ENCODE measurements at places on chromosomes 12 and 14. TPM values are rescaled to one million over a fixed set of nuclear protein-coding genes. Genes with fewer than 3 reads are reported as not detected.

GRCh38 chr12:96240656-96241055 is 46.5 kb downstream of the ELK3 start:
- no peak for DNase-seq

DNA sequence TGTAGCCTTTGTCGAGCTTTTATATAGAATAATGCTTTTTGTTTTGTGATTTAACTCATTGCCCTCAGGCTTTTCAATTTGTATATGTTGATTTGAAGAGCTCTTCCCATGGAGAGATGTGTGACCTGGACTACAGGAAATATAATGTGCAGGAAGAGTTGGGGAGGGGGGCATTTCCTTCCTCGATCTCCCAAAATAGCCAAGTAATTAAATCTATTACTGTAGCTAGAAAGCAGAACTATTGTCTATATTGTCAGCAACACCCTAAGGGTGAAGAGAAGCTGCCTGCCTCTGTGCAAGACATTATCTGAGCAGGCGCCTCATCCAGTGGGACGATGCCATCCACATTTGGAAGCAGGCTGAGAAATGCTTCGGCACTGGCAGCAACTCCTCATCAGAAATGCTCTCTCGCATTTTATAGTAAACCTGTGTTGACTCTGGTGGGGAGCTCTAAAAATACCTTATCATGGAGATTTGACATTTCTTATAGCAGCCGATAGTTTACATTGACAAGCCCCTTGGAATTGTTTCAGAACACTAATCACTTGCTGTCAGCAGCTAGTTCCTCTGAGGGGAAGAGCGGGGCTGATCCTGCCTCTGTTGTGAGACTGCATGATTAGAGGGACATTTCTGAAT is 392.5 kb upstream of the RGS6 start:
- DNase-seq, result no peak

Gene SELPLG
- total RNA-seq, result 0.58 TPM

DNA sequence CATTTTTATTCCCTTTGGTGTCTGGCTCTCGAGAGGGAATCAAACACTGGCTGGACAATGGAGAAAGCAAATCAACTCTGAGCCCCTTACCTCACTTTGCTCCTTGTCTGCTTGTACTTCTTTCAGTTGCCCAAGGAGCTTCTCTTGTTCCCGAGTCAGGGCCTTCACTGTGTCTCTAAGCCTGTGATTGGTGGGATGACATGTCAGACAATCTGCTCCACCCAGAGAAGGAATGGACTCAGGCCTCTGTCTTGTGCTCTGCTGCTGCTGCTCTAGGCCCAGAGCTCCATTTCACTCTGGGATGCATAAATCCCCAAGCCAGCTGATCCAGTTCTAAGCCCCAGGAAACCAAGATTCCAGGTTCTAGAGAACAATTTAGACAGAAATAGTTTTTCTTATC is 7.6 kb downstream of the CALCOCO1 start:
- DNase-seq, result no peak

DNA sequence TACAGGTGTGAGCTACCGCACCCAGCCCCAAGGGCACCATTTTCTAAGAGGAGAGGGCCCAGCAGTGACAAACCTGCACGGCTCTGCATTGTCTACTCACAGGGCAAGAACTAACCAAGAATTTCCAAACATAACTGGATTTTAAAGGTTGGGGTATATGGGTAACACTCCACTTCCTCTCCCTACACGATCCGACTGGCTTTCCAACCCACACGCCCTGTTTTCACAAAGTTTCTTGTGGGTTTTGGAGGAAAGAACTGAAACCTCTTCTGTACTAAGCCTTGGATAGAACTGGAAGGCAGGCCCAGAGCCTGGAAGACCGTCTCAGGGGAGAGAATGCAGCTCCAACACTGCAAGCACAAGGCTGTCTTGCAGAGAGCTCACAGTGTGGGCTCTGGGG is 24.9 kb downstream of the SNRNP35 start:
- DNase-seq, result no peak

DNA sequence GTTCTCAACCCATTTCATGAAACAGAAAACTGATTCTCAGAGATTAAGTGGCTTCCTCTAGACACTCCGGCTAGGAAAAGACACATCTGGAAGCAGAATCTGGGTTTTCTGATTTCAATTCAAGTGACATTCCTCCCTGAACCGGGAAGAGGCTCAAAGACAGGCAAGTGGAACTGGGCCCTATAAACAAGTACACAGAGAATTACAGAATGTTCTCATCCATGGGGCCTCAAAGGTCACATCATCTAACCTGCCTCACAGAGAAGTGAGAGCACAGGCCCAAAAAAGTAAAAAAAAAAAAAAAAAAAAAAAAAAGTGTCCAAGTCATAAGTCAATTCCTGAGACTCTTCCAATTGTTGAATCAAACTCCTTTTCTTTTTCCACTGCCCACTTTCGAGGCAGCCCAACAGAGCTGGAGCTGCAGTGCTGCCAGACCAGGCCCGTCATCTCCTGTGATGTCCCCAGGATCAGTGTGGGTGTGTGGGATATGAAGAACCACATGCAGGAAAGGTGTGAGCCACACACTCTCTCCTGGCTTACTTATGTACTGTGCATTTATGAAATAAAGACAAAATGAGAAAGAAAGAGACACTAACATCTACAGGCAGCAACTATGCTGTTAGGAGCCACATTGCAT is 2.8 kb upstream of the KRT1 start:
- no peak for DNase-seq

DNA sequence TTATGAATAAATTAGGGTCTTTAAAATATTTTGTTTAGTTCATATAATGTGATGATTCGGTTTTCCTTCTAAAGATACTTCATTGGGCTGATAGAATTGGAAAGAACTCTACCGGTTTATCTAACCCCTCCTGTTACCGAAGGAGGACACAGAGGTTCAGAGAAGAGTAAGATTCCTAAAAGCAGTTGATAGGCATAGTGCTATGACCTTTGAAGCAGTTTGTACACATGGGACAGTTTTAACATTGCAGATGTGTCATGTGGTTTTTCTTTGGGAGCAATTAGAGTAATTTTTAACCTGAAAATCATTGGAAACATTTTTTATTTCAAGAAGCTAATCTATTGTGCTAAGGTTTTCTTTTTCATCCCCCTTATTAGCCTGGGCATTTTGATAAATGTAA is 62.8 kb downstream of the BHLHE41 start:
- DNase-seq, result no peak
